ENCODE measurements at places on chromosomes 12 and 14.

GRCh38 chr12:104632724-104633201, 176.0 kb downstream of the CHST11 start:
- DNase-seq = no peak

GRCh38 chr12:113860059-113860820, 105.9 kb downstream of the RBM19 start:
- DNase-seq = no peak

GRCh38 chr14:91363776-91364523, 53.7 kb downstream of the CCDC88C start:
- no peak for DNase-seq

DNA sequence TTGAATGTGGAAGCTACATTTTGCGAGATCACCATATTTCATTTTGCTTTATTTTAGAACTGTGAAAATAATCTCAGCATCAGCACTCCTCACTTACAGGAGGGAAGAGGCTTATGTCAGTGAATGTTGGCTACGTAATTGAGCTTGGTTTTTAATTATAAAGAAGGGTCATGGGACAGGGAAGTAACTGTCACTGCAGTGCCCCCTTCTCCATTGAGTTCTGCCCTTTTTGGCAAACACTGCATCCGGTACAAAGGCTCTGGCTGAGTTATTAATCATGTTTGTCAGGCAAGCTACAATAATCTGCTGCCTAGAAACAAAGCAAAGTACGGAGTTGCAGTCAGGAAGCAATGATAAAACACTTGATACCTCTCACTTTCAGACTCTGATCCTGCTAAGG, 546.7 kb downstream of the SNAPC1 start:
- no peak for DNase-seq

- no peak for DNase-seq
These were observed 18.4 kb downstream of the DDX51 start for GRCh38 chr12:132125736-132126135.

GRCh38 chr12:91017043-91017442, 12.3 kb upstream of the EPYC start:
- DNase-seq = no peak

DNA sequence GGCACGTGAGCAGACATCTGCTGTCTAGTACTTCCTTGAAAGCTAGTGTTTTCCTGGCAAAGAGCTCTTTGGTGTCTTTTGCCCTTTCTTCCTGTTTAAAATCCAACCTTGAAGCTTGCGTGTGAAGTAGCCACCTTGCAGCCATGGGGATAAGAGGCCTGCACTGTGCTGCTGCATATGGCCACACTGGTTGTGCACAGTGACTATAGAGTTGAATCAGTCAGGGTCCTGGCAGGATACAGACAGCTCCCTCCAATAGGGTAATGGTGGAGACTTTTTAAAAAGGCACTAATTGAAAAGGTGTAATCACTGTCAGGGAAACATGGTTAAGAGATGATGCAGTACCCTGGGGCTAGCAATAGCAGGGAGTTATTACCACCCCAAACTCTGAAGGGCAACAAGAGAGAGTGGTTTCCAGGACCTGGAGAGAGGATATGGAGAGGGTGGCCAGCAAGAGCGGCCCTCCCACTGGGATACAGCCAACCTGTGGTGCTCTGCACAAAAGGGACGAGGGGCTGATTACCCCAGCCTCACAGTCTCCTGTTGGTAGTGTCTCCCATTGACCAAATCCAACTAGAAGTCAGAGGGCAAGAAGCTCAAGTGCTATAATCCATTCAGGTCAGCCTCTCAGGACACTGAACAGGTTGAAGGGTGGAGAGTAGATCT, 4.8 kb upstream of the GLT8D2 start:
- DNase-seq = no peak

GRCh38 chr14:95063391-95063790, 93.9 kb downstream of the DICER1 start:
- no peak for DNase-seq

DNA sequence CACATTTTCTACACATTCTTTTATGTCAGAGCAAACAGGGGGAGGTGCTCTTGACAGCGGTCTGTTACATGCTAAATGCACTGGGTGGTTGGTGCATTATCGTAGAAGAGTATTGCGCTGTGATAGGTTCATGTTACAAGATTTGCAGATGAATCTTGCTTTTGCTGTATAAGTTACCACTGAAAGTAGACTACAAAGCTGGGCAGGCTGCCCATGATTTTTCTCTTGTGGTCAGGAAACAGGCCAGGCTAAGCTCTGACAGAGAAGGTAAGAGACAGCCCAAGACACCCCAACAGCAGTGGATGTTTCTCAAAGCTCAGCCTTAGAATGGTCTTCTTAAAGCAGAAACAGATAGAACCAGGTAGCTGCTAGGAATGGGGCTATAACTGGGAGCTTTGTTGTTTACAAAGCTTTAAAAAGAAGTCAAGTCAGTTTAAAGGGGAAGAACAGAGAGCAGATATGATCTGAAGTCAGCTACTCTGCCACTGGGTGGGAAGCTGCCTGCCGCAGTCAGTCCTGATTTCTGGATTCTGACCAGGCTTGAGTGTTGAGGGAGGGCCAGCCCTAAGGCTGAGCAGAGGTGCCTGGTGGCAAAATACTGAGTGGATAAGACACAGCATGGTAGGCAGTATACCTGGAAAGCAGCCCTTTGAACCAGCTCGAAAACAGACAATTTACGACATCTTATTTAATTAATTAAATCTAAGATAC, 9.4 kb downstream of the KCNA1 start:
- DNase-seq = no peak

DNA sequence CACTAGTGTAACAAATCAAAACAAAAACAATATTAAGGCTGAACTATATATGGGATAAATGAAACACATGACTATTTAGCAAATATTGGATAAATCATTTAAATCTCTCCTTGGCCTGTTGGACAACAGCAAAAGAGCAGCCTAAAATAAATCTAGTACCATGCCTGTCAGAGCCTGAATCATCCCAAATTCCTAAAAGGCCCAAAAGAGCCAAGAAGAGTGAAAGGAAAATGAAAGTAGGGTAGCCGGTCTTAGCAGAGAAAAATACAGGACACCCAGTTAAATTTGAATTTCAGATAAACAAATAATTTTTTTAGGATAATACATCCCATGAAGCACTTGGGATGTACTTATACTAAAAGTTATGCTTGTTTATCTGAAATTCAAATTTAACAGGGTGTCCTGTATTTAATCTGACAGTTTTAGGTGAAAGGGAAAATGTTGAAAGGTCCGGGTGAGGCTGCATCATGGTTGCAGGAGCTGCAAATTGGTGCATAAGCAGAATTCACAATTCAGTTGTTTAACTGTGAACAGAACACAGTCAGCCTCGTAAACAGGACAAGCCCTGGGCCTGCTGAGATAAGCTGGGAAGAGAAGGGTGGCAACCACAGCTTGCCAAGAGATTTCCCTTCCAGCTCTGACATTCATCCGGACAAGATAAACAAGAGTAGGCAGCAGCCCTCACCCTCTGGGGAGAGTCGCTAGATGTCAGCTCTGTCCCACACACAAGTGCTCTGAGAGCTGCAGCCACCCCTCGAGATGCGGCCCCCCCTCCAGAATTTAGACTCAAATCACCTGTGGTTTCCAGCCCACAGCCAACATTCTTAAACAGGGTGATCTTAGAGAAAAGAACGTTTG, 30.3 kb downstream of the DMAC2L start:
- DNase-seq = peak; percentile 82

GRCh38 chr14:54117396-54117795, 160.8 kb upstream of the BMP4 start:
- no peak for DNase-seq

GRCh38 chr14:61335049-61335448, 13.7 kb downstream of the PRKCH start:
- DNase-seq = no peak

DNA sequence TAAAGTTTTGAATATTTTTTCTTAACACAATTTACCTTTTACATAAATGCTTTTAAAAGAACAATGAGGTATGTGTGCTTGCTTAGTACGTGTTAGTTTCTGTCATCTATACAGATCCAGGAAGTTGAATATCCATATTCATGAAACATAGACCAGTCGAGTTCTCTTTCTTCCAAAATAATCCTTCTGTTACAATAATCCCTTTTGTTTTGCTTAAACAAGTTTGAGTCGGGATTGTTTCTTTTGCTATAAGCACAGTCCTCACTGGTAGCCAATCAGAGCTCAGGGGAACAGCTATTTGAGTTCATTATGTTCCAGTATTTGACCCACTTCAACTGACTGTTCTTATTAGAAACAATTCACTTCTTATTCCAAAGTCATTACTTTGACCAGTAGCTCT, 214.7 kb upstream of the FLRT2 start:
- no peak for DNase-seq

DNA sequence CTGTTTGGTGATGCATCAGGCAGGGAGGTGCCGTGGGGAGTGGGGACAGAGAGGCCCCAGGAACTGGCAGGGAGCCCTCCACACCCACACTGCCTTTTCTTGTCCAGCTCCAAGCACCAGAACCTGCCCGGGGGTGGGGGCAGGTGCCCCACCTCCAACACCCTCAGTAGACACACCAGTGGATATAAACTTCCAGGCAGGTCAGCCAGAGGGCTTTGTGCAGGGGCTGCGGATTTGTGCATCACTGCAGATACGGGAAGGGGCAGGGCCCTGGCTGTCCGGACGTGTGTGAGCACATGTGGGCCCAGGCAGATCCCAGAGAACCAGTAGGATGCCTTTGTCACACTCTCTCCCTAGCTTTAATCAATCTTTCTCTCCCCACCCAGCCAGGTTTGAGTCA, 1.3 kb upstream of the TGM1 start:
- no peak for DNase-seq

- DNase-seq = no peak
These were observed 6.5 kb upstream of the PIWIL1 start for GRCh38 chr12:130331146-130331545.

- no peak for DNase-seq
These were observed 72.5 kb upstream of the SRRM4 start for GRCh38 chr12:118908811-118909210.

DNA sequence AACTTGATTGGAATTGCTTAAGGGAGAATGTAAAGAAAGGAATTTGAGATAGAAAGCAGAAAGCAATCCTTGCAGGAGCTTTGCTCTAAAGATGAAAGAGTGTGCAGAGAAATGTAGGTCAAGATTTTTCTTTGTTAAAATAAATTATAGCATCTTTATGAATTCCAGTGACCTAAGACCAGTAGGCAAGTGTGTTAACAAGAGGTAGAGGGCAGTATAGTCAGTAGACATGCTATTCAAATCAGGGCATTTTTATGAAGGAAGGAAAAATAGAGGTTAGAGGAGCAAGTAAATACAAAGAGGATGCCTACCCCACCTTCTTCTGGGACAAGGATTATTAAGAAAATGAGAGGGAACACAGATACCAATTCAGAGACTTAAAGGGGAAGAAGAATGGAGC, 148.5 kb downstream of the PLCZ1 start:
- no peak for DNase-seq
